ENCODE measurements at places on chromosomes 2 and 18. TPM values are rescaled to one million over a fixed set of nuclear protein-coding genes. Genes with fewer than 3 reads are reported as not detected.

DNA sequence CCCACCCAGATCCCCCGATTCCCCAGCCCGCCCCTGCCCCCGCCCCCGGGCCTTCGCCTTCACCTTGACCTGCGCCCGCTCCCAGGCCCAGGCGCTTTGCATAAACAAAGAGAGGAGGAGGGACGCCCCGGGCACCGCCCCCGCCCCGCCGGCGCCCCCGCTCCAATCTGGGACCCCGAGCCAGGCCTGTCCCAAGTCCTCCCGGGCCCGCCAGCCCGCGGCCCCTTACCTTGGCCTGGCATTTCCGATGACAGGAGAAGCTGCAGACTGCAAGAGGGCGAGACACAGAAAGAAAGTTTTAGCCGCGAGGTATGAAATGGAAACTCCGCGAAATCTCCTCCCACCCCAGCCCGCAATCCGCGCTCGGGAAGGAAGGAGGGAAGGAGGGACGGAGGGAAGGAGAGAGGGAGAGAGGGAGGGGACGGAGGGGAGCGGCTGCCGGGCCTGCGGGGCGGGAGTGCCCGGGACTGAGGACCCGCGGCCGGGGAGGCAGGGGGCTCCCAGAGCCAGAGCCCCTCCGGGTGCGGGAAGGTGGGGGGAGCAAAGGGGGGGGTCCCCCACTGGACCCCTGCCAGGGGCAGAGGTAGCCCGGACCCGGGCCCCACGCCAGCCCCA lies 24.2 kb downstream of the TNS1 start:
- H3K27me3 ChIP-seq, result no peaks in the 10 kb centered on the region
- no peaks in the 10 kb centered on the region for H3K4me1 ChIP-seq

GRCh38 chr2:24489465-24490180 lies 1.4 kb upstream of the NCOA1 start:
- no peaks in the 10 kb centered on the region for H3K27me3 ChIP-seq
- peaks cover 41% of the 10 kb centered on the region for H3K4me1 ChIP-seq
- no peak for DNase-seq
- no peaks in the 10 kb centered on the region for H3K36me3 ChIP-seq
- H3K4me3 ChIP-seq, result peak overlapping the region; percentile 91

- no peaks in the 10 kb centered on the region for H3K4me1 ChIP-seq
- no peaks in the 10 kb centered on the region for H3K36me3 ChIP-seq
- H3K27me3 ChIP-seq, result no peaks in the 10 kb centered on the region
- H3K4me3 ChIP-seq, result no peak overlapping the region
- no peak overlapping the region for H3K27ac ChIP-seq
Observed at GRCh38 chr2:23169896-23170295, 215.1 kb upstream of the KLHL29 start.

DNA sequence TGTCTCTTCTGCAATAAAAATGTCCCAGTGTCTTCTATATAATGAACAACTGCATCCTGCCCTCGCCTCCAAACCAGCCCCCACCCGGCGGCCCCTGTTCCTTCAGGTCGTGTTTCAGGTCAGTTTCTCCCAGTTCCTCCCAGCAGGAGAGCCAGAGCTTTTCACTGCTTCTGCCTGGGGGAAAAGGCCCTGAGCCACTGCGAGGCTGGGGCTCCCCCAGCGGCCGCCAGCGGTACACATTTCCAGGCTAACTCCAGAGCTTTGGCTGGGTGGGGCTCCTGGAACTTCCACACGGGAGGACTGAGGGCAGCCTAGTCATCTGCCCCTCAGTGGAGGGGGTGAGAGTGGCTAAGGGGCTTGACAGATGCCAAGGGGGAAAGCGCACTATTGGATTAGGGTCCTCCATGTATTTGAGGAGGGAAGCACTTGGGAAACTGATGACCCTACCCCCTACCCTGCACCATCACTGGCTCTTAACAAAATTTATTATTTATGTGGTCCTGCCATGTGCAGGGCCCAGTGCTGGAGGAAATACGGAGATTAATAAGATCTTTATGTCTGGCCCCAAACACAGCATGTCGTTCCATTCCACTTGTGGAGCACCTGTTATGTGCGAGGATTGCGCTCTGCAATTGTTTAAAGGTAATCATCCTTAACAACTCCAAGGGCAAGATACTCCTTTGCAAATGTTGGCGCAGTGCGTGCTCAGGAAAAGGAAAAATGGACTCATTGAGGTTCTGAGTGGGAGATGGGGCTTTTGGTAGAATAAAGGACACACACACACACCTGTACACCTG lies 17.3 kb upstream of the CYS1 start:
- H3K36me3 ChIP-seq, result no peaks in the 10 kb centered on the region
- H3K27me3 ChIP-seq, result peaks cover 43% of the 10 kb centered on the region
- no peaks in the 10 kb centered on the region for H3K4me1 ChIP-seq
- no peak overlapping the region for H3K27ac ChIP-seq

Gene LINC00305
- total RNA-seq, result not detected

DNA sequence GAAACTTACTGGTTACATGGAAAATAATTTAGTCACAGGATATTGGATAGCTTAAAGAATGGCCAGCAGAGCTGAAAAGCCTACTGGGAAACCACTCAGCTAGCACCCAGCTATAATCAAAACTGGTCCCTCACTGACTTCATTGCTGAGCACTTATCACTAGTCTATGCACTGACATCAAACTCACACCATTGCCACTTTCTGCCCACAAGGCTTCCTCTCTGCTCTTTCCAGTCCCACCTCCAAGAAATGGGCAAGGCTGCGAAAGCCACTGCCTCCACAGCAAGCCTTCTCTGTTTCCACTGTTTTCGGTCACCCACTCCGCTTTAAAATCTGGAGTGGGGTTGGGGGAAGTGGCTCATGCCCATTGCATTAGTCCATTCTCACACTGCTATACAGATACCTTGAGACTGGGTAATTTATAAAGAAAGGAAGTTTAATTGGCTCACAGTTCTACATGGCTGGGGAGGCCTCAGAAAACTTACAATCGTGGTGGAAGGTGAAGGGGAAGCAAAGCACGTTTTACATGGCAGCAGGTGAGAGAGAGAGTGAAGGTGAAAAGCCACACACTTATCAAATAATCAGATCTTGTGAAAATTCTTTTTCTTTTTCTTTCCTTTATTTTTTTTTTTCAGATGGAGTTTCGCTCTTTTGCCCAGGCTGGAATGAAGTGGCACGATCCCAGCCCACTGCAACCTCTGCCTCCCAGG lies 77.0 kb upstream of the CERS6 start:
- no peak overlapping the region for H3K4me3 ChIP-seq
- no peak overlapping the region for H3K27ac ChIP-seq
- H3K27me3 ChIP-seq, result no peaks in the 10 kb centered on the region
- DNase-seq, result no peak
- H3K4me1 ChIP-seq, result no peaks in the 10 kb centered on the region

Gene DNAH7
- 0.27 TPM for total RNA-seq

- no peaks in the 10 kb centered on the region for H3K4me1 ChIP-seq
- no peaks in the 10 kb centered on the region for H3K36me3 ChIP-seq
- no peaks in the 10 kb centered on the region for H3K27me3 ChIP-seq
- no peak overlapping the region for H3K27ac ChIP-seq
- DNase-seq, result no peak
- no peak overlapping the region for H3K4me3 ChIP-seq
Observed at GRCh38 chr2:215626812-215627281, 191.0 kb upstream of the FN1 start.

Gene ZNF236
- total RNA-seq, result 21.3 TPM

GRCh38 chr18:47689371-47689770 lies 241.1 kb downstream of the SMAD2 start:
- H3K27ac ChIP-seq, result no peak overlapping the region
- H3K27me3 ChIP-seq, result no peaks in the 10 kb centered on the region
- DNase-seq, result no peak
- no peak overlapping the region for H3K4me3 ChIP-seq
- H3K36me3 ChIP-seq, result no peaks in the 10 kb centered on the region

DNA sequence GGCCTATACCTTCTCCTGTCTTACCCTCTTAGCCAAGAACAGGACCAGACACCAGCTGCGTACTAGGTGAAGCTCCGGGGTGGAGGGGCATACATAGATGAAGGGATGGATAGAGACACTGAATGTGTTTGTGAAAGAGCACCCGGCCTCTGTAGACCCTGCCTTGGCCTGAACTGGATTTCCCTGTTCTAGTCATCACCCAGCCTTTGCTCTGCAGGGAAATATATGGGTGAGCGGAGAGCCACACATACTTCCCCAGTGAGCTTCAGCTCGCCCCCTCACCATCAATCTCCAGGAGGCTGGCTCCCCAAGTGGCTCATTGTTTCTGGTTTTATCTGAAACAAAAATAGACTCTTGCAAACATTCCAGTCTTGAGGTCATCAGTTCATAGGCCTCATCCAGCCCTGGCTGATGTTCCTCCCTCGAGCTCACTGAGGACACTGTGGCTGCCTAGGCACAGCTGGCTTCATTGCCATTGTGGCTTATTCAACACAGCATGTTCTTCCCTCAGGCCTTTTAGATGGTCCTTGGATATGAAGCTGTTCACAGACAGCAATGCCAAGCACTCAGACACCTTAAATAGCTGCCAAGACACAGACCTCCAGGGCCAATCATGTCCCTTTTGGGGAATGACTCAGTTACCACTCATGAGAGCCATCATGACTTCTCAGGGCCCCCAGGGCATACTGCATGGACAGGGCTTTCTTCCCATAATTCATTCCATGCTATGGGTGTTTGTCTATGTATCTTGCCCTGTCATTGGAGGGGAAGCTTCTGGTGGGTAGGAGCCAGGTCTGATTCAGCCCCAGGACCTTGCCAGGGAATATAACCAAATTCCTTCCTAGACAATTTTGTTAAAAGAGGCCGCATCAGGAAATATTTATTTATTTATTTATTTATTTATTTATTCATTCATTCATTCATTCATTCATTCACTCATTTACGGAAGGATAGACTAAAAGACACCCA lies 82.4 kb downstream of the TTC32 start:
- H3K27ac ChIP-seq, result no peak overlapping the region
- H3K36me3 ChIP-seq, result no peaks in the 10 kb centered on the region
- no peaks in the 10 kb centered on the region for H3K27me3 ChIP-seq
- H3K4me1 ChIP-seq, result no peaks in the 10 kb centered on the region
- no peak overlapping the region for H3K4me3 ChIP-seq
- DNase-seq, result no peak

- DNase-seq, result no peak
- H3K4me1 ChIP-seq, result peaks cover 12% of the 10 kb centered on the region
- H3K27me3 ChIP-seq, result no peaks in the 10 kb centered on the region
- no peak overlapping the region for H3K27ac ChIP-seq
- no peak overlapping the region for H3K4me3 ChIP-seq
Observed at GRCh38 chr2:159129269-159129668, 157.2 kb downstream of the WDSUB1 start.

Gene UGT1A9
- not detected for total RNA-seq

DNA sequence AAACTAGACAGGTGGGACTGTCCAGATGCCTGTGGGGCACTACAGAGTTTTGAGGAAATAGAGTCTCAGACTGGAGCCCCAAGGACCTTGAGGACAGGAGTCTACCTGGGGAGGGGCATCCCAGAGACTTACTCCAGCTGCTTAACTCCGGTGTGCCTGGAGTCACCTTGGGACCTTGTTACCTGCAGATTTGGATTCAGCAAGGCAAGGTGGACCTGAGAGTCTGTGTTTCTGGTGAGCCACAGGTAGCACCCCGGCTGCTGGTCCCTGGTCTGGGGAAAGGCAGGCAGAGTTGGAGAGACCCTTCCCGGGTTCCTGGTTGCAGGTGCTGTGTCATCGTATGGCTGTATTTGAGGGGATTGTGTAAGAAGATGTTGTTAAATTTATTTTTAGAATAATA lies 102.4 kb downstream of the AGAP1 start:
- no peaks in the 10 kb centered on the region for H3K4me1 ChIP-seq
- H3K36me3 ChIP-seq, result no peaks in the 10 kb centered on the region
- H3K27ac ChIP-seq, result no peak overlapping the region
- H3K4me3 ChIP-seq, result no peak overlapping the region

GRCh38 chr2:145818890-145819504 lies 1299.1 kb upstream of the ZEB2 start:
- H3K36me3 ChIP-seq, result no peaks in the 10 kb centered on the region
- no peaks in the 10 kb centered on the region for H3K27me3 ChIP-seq
- no peaks in the 10 kb centered on the region for H3K4me1 ChIP-seq
- no peak for DNase-seq
- H3K4me3 ChIP-seq, result no peak overlapping the region

GRCh38 chr2:176128172-176128981 lies 1.1 kb upstream of the HOXD8 start:
- peak overlapping the region; percentile 69 for H3K27ac ChIP-seq
- peaks cover 2% of the 10 kb centered on the region for H3K27me3 ChIP-seq
- peak overlapping the region; percentile 47 for H3K4me3 ChIP-seq
- H3K36me3 ChIP-seq, result no peaks in the 10 kb centered on the region
- DNase-seq, result peak; percentile 75

DNA sequence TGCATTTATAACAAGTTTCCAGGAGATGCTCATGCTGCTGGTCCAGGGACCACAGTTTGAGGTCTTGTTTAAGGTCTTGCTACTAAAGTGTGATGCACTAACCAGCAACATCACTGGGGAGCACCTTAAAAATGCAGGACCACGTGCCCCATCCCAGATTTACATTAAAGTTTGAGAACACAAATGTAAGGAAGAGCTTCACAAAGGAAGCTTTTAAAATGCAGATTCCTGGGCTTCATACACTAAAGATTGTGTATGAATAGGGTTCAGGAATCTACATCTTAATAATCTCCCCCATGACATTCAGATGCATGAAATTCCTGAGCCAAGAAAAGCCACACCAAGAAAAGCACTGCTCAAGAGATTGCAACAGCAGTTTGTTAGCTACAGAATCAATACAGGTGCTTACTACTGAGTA lies 235.3 kb upstream of the TANK start:
- no peak overlapping the region for H3K27ac ChIP-seq
- no peaks in the 10 kb centered on the region for H3K36me3 ChIP-seq
- H3K27me3 ChIP-seq, result no peaks in the 10 kb centered on the region
- H3K4me3 ChIP-seq, result no peak overlapping the region
- H3K4me1 ChIP-seq, result no peaks in the 10 kb centered on the region

Gene IL36RN
- not detected for total RNA-seq

- no peaks in the 10 kb centered on the region for H3K27me3 ChIP-seq
- no peaks in the 10 kb centered on the region for H3K36me3 ChIP-seq
- H3K27ac ChIP-seq, result no peak overlapping the region
- no peak for DNase-seq
- no peaks in the 10 kb centered on the region for H3K4me1 ChIP-seq
Observed at GRCh38 chr2:68505603-68506159, 38.3 kb downstream of the APLF start.

Gene BCL2
- total RNA-seq, result 112 TPM

Gene STARD6
- not detected for total RNA-seq

Gene GRB14
- 0.97 TPM for total RNA-seq

DNA sequence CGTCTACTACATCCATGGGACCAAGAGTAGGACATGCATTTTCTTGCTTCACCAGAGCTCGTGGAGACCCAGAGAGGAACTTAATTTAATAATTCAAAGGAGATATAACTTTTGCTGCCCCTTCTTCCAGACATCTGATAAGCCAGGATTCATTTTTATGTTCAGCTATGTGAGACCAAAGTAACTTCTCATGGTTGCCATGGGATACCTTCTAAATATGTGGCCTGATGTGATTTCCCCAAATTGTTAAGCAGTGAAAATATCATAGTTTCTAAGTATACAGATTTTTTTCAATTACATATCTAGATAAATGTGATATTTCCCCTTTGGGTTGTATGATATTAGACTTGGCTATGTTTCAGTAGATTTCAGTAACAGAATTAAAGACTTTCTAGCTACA lies 185.5 kb upstream of the FN1 start:
- H3K4me1 ChIP-seq, result peaks cover 5% of the 10 kb centered on the region
- no peak overlapping the region for H3K4me3 ChIP-seq
- H3K27me3 ChIP-seq, result no peaks in the 10 kb centered on the region
- no peaks in the 10 kb centered on the region for H3K36me3 ChIP-seq
- no peak overlapping the region for H3K27ac ChIP-seq

Gene FAM228A
- total RNA-seq, result 1.2 TPM

Gene CRYGD
- not detected for total RNA-seq

GRCh38 chr2:94986392-94986963 lies 39.0 kb upstream of the MAL start:
- H3K27me3 ChIP-seq, result no peaks in the 10 kb centered on the region
- H3K36me3 ChIP-seq, result no peaks in the 10 kb centered on the region
- no peak overlapping the region for H3K4me3 ChIP-seq
- DNase-seq, result no peak
- H3K4me1 ChIP-seq, result no peaks in the 10 kb centered on the region
- H3K27ac ChIP-seq, result no peak overlapping the region
